Dermis blood vessel endothelial cell (primary cell): ENCODE measurements at places on chromosomes 12 and 14. TPM values are rescaled to one million over a fixed set of nuclear protein-coding genes. Genes with fewer than 3 reads are reported as not detected.

The ACTN1 gene
- total RNA-seq, result 233 and 441 TPM in 2 replicates

GRCh38 chr12:113900716-113901115 lies 65.4 kb downstream of the RBM19 start:
- DNase-seq, result no peak

DNA sequence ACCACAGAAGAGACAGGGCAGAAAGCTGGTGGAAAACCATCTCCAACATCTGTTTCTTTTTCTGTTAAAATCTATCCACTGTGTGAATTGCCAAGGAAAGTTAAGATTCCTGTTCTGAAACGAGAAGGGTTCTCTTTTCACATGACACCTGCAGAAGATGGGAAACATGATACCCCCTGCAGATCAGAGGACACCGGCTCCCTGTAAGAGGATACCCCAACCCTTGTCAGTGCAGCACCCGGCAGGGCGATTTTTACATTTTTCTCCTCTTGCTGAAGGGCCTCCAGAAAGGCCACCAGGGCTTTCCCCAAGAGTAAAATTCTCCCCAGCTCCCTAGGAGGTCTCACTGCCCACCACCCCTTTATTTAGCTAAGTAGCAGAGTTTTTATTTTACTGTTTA lies 48.2 kb downstream of the DPF3 start:
- no peak for DNase-seq

DNA sequence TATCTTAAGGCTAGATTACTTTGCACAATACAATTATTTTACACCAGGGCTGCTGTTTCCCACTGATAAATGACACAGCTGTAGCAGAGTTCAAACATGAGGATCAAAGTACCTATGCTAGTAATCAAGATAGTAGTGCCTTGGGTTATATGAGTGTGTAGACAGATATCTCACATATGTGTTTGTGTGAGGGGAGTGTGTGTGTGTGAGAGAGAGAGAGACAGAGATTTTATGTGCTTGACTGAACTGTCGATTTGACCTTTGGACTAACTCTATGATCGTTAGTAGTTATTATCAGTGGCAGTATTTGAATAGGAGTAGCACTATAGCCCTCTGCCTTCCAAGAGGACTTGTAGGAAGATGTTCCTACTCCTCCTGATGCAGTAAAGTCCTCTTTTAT lies 15.5 kb downstream of the PLEKHA5 start:
- no peak for DNase-seq

The CLEC6A gene
- not detected in 2 replicates for total RNA-seq

GRCh38 chr14:100587763-100588411 lies 670 bp upstream of the BEGAIN start:
- DNase-seq, result peak; percentile 15

- no peak for DNase-seq
These were observed 105.2 kb downstream of the SLC41A2 start for GRCh38 chr12:104852896-104853295.
